ENCODE measurements at places on chromosomes 11 and 22. TPM values are rescaled to one million over a fixed set of nuclear protein-coding genes. Genes with fewer than 3 reads are reported as not detected.

RHBDD3 gene
- total RNA-seq = 47.2 TPM

CALCA gene
- total RNA-seq = not detected

SPON1 gene
- 26.4 TPM for total RNA-seq

COMT gene
- total RNA-seq = 137 TPM

PMM1 gene
- 139 TPM for total RNA-seq

LRP5 gene
- 186 TPM for total RNA-seq

GAS2 gene
- 5.8 TPM for total RNA-seq

ADAMTS15 gene
- 5.8 TPM for total RNA-seq

KCNJ5 gene
- total RNA-seq = not detected

ASPHD2 gene
- total RNA-seq = 6.6 TPM

PATE4 gene
- total RNA-seq = not detected

TMEM121B gene
- 0.18 TPM for total RNA-seq

SPDYC gene
- not detected for total RNA-seq

TECTA gene
- total RNA-seq = 0.19 TPM

ZNF143 gene
- 37.8 TPM for total RNA-seq

PELI3 gene
- total RNA-seq = 5.6 TPM

DNAJB13 gene
- not detected for total RNA-seq

KMT5B gene
- total RNA-seq = 74.8 TPM
